ENCODE measurements at places on chromosomes 1 and 21. TPM values are rescaled to one million over a fixed set of nuclear protein-coding genes. Genes with fewer than 3 reads are reported as not detected.

Gene OR2L2
- not detected for polyA plus RNA-seq

Gene JAK1
- 215 TPM for polyA plus RNA-seq

Gene MROH9
- not detected for polyA plus RNA-seq

DNA sequence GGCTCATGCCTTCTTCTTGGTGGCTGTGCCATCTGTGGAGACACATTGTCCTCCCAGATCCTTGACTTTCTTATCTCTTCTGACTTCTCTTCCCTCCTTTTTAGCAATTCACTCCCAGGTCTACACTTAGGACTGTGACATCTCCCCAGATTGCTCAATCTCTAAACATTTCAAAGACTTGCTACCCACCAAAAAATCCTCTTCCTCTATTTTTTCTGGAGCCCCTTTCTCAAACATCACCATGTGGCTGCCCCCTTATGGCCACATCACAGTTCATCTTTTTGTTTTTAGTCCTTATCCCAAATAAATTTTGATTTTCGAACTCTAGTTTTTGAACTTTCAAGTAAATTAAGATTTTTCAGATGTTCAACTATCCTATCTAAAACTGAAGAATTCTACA, 148.6 kb upstream of the HOOK1 start:
- no peak for DNase-seq

- peak; percentile 23 for DNase-seq
These were observed 883 bp downstream of the SLC66A1 start for GRCh38 chr1:19312782-19313635.

Gene AUNIP
- polyA plus RNA-seq: 0.20 TPM

DNA sequence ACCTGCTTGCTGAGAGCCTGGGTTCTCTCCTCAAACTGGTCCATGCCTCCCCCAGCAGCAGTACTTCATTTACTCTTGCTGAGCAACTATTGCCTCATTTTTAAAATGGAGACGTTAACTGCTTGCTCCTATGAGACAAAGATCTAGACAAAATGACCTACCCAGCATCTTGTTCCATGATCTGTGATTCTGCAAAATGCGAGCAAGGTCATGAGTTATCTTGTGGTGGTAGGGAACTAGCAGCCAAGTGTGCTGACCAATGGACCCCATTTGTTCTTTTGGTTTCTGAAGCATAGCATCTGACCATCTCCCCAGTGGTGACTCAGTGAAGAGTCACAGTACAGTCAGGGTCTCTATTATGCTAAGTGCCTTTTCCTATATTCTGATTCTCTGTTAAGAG, 40.4 kb downstream of the TBX15 start:
- DNase-seq: no peak

Gene HAO2
- not detected for polyA plus RNA-seq

Gene MPZL1
- polyA plus RNA-seq: 6.5 TPM

DNA sequence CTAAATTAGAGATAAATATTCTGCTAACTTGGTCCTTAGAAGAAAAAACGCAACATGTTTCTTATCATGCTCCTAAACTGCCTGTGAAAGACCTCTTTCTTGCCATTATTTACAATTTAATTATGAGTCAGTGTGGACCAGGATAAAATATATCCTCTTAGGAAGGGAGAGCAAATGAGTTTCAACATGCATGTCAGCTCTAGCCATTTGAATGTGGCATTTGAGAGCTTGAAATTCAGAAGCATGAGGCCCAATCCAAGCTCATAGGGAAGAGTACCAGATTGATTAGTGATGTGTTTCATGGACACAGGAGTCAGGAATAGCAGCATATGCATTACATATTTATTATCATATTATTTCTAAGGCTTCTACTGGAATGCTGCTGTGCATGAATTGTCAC, 39.3 kb downstream of the TBX15 start:
- DNase-seq: no peak

DNA sequence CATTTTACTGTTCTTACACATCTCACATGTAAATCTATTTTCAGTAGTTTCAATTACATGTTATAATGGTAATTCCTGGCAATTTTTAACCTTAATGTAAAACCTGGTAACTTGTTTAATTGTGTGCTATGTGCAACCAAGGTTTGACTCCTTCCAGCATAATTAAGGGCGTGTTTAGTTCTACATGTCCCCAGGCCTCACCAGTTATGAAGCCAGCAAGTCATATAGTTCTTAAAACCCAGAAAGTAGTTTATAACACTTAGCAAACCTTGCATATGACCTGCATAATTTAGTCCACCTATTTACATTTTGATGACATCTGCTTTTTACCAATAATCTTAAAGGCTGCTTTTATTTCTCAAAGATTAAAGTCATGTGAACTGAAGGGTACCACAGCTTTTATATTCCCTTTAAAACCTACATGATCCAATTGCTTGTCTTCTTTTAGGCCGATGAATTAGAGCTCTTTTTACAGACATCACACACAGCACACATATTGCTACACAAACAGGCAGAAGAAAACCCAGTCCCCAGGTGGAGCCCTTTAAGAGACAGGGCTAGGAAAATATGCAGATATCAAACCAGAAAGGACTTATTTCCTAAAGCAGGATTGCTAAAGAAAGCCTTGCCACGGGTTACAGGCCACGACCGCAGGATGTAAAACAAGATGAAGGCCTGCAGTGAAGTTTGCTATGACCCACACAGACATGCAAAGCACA, 23.2 kb upstream of the SYCP1 start:
- DNase-seq: no peak

Gene MTX1
- polyA plus RNA-seq: 52.0 TPM

DNA sequence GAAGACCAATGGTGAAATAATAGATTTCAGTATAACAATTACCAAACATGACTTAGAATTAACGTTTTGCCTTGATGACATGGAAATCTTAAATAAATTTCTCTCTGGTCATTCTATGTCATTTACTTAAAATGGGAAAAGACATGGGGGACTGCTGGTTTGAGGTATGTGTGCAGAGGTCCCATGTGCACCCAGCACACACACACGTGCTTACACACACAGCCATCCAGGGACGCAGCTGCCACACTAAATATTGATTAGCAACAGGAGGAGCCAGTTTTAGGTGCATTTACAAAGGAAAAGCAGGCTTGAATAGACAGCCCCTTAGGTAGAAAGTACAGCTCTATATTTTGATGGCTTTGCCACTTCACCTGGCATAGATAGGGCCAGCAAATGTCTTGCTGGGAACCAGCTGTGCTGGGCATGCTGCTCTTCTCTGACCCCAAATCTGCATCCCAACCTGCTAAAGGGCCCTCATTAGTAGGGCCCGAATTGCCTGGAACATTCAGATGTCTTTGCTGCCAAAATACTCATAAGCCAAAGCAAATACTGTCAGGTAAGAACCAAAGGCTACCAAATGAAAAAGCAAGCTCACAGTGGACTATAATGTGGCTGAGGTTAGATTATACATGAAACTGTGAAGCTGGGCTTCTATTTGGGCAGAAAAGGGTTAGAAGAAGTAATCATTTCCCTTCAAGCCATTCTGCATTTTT, 399.9 kb downstream of the HHAT start:
- DNase-seq: no peak

Gene MX2
- 38.8 TPM for polyA plus RNA-seq

Gene PFDN2
- polyA plus RNA-seq: 103 TPM

DNA sequence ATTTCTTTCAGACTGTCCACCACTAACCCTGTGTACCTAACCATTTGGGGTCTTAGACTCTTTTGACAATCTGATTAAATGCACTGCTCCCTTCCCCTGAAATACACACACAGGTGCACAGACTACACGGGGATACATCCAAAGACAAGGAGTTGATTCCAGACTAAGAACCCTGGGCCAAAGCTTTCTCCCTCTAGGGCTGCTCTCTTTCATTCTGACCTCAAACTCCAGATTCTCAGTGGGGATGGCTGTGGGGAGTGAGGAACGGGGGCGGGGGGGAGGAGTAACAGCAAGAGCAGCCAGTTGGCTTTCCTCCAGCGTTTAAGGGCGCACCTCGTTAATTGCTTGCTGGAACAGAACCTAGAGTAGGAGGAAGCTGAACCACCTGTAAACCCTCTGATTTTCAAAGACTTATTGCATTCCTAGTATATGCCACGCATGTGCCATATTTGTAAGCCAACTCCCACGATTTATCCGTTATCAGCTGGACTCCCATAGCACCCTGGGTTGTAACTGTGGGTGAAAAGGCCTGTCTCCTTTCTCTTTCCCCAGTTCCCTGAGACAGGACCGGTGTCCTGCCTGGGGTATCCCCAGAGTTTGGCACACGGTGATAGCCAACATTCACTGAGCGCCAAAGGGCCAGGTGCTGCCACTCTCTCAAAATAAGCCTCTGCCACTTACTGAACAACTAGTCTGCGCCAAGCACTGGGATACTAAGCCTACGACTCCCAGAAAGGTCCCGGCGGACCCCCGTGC, 920 bp downstream of the MTHFR start:
- peak; percentile 26 for DNase-seq

DNA sequence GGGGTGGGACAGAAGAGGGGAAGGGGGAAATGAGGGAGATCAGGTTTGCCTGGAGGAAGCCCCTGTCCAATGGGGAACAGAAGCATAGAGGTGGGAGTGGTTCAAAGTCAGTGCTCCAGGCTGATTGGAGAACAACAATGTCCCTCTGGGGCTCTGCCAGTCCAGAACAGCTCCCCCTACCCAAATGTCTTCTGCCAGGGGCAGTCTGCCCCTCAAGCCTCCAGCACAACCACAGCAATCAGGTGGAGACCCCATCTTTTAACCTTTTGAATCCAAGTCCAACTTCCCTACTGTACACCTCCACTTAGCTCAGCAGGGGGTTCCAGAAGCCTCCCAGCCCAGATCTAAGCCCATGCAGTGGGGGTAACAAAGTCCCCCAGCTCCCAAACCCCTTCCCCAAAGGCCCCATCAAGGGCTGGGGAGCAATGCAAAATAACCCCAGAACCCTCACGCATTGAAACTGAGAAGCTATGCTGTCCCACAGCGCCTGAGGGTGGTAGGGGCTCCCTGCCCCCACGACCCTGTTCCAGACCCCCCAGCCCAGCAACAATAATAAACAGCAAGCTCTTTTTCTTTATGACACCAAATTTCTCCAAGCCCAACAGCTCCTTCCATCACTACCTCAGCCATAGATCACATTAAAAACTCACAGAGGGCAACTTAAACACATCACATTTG, 3.3 kb downstream of the AHDC1 start:
- DNase-seq: no peak

Gene LRRC39
- polyA plus RNA-seq: not detected

GRCh38 chr21:16072737-16073136, 343.0 kb downstream of the USP25 start:
- DNase-seq: no peak

Gene AIRE
- polyA plus RNA-seq: 0.07 TPM

GRCh38 chr21:31473685-31474345, 129.8 kb upstream of the TIAM1 start:
- DNase-seq: no peak

Gene FAM167B
- polyA plus RNA-seq: not detected

DNA sequence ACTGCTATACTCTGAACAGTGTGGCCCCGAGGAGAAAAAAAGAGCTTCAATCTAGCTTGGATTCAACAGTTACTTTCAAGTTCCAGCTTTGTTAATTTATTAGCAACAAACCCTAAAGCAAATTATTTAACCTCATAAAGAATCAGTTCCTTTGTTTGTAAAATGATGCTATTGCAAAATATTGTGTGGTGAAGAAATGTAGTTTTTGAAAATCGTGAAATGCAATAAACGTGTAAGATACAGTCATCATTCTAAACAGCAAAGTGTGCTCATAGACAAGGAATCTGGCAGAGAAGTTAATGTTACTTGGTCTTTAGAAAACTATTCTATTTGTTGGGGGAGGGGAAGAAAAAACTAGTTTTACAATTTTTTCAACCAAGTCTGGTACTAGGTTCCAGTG, 297.6 kb upstream of the ADGRL4 start:
- no peak for DNase-seq

Gene SPRR2D
- not detected for polyA plus RNA-seq

Gene NBPF3
- 1.2 TPM for polyA plus RNA-seq

DNA sequence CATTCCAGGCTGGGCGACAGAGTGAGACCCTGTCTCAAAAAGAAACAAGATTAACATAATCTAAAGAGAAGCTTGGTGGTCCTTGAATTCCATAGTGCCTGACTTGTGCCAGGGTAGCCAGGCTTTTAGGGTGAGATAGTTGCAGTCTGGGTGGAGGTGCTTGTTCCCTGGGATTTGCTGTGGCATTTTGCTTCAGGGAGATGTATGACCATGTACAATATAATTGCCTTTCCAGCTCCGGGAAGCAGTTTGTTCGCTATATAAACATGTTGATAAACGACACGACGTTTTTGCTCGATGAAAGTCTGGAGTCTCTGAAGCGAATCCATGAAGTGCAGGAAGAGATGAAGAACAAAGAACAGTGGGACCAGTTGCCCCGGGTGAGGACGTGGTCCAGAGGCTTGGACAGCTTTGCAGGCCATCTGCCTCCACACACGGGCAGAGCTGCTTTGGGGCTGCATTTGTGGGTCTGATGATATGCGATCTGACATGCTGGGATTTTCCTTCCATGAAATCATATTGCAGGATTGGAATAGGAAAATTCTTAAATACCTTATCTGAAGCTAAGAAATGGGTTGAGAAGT, 49.4 kb upstream of the KIF1B start:
- no peak for DNase-seq

Gene FMO3
- not detected for polyA plus RNA-seq

GRCh38 chr1:110207831-110208230, 2.3 kb upstream of the KCNC4 start:
- peak; percentile 83 for DNase-seq

- DNase-seq: peak; percentile 93
These were observed 12.2 kb upstream of the RGS16 start for GRCh38 chr1:182616130-182617013.

DNA sequence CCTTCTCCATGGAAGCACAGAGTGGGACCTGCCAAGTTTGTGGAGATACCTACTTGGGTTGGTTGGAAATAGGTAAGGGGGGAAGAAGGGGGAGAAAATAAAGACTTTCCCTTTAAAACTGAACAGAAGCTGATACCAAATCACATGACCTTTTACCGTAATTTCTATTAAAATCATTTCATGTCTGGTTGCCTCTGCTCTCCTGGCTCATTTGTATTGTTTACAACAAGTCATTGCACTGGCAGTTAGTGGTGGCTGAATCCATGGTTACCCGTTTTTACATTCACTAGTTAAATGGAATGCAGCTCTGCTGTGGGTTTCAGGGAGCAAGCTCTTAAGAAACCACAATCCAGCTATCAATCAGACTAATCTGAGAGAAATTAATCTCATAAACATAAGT, 353.7 kb upstream of the ESRRG start:
- DNase-seq: no peak

Gene PPP1R12B
- 4.2 TPM for polyA plus RNA-seq

Gene TDRD5
- not detected for polyA plus RNA-seq

Gene ACADM
- 37.8 TPM for polyA plus RNA-seq

DNA sequence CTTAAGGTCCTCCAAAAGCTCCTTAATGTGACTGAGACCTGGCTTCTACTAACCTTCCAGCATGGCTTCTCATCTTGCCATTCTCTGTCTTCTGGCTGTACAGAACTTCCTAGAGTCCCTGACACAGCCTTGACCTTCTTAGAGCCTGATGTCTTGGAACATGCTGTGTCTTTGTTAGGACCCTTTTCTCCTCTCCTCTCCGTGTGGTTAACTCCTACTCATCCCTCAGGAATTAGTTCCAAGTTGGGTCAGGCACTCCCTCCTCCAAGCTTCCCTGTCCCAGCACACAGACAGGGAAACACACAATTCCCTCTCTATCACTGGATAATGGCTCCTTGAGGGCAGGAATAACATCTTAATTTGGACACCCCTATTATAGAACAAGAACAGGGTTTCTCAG, 275.4 kb upstream of the USP24 start:
- no peak for DNase-seq

Measured in CD4-positive, CD25-positive, alpha-beta regulatory T cell (primary cell).